ENCODE measurements at places on chromosomes 13 and 19. TPM values are rescaled to one million over a fixed set of nuclear protein-coding genes. Genes with fewer than 3 reads are reported as not detected.

Gene MCF2L
- 109 TPM for total RNA-seq

Gene CERS1
- 19.1 TPM for total RNA-seq

Gene PNMA8B
- total RNA-seq, result 6.2 TPM

- no peak for DNase-seq
These were observed 32.5 kb downstream of the MARK4 start for GRCh38 chr19:45283443-45284033.

DNA sequence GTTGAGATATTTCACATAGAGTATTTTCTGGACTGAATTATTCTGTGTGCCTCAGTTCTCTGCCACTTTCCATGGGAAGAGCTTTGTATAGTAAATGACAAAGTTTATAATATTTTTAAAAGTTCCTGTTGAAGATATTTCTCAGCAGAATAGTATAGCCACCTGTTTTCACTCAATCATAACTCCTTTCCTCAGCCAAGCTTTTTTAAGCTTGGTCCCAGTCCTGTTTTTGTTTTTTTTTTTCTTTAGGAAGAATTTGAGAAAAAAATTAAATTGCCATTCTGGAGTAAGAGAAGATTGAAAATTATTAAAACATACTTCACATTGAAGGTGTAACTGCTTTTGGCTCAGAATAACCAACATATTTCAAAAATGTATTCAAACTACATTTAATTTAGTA lies 55.5 kb downstream of the ENOX1 start:
- DNase-seq, result no peak

- no peak for DNase-seq
These were observed 321.1 kb downstream of the RBM26 start for GRCh38 chr13:79084802-79085424.

DNA sequence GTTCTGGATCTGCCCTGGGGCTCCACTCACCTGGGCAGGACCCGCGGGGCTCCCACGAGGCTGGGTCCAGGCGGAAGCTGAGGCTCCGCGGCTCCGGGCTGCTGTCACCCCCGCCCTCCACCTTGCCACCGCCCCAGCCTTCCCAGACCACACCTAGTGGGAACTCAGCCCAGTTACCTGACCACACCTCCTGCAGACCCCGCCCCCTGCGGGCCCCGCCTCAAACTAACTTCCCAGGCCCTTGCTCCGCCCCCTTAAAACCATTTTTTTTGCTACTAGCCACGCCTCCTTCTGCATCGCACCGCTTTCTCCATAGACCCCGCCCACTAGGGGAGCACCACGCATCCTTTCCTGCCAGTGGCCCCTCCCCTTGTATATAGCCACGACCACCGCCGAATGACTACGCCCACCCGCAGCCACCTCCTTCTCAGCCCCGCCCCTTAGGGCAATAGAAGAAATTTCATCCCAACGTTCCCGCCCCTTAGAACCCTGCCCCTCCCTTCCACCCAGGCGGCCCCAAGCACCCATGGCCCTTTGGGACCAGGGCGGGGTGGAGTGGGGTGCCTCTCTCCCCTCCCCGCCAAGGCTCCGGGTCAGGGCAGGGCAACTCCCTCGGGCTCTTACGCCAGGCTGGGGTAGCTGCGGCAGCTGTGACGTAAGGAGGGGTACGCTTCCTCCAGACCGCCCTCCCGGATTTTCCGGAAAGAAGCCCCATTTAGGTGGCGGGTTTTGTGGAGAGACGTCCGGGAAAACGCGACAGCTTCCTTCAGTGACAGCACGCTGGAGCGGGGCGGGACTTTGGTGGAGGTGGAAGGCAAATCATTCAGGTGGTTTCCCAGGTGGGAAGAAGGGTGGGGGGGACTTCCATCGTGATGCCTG lies at the start of gene SH2D3A:
SH2D3A (minus strand) TSS at position 79 of the 879 bp plus-strand sequence. CDS start 3,687 bp downstream, outside the sequence.
- DNase-seq, result no peak
